ENCODE measurements at places on chromosomes 4 and X.

DNA sequence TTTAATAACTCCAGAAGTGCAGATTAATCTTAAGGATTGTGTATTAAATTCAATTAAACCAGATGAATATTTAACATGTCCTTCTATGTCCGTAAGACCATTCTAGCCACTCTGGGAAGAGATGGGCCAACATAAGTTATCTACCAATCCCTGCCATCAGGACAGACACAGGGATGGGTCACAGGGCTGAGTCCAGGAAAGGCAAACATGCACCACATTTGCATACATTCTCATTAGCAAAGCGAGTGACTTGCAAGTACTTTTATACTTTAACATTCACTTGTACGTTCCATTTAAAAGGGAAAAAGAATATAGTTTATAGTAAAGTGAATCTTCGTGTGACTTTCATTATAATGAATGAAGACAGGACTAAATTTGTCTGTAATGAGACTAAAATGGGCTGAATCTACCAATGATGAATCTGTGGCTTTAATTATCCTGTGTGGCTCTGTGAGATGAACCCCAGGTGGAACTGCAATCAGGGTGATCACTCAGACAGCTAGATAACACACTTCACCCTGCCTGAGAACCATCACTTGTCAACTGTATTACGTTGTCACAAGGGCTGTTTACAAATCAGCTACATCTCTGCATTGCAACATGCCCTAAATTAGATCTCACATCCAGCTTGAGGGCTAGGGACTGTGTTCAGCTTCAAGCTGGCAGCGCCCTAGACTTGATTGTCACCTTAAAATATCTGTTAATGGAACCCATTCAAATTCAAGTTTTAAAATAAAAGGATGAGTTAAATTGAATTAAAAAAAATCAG is 77.2 kb downstream of the SH3KBP1 start:
- no peak for DNase-seq

GRCh38 chr4:69032847-69033638 is 63.2 kb upstream of the UGT2B7 start:
- DNase-seq = no peak

- no peak for DNase-seq
Measured at GRCh38 chrX:151977009-151977408, 2.5 kb upstream of the GABRE start.

GRCh38 chr4:141328560-141329173 is 108.0 kb downstream of the ZNF330 start:
- DNase-seq = no peak

DNA sequence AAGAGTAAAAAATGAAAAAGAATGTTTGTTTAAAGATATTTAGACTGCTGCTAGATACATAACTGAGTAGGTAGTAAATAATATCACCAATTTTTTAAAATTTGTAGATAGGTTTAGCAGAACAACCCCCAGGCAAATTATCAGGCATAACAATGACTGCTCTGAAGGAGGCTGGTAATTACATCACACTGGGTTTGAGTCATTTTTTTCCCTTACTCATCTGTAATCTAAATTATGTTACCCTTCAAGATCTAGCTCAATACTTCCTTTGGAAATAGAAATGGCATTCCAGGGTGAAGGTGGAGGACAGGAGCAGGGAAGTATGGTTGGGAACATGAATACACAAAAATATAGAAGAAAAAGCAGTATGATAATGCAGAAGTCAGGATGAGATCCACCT is 431.6 kb upstream of the MAOA start:
- no peak for DNase-seq

GRCh38 chrX:102345916-102346315 is 93.9 kb downstream of the NXF2B start:
- peak; percentile 32 for DNase-seq

- DNase-seq = no peak
Measured at GRCh38 chr4:42768125-42768748, 111.3 kb upstream of the ATP8A1 start.

- DNase-seq = no peak
Measured at GRCh38 chr4:63049726-63050125, 1359.5 kb downstream of the TECRL start.
